ENCODE measurements at places on chromosomes 11 and 22.

GRCh38 chr11:69892986-69893555 is 73.9 kb upstream of the FGF3 start:
- no peak for DNase-seq

DNA sequence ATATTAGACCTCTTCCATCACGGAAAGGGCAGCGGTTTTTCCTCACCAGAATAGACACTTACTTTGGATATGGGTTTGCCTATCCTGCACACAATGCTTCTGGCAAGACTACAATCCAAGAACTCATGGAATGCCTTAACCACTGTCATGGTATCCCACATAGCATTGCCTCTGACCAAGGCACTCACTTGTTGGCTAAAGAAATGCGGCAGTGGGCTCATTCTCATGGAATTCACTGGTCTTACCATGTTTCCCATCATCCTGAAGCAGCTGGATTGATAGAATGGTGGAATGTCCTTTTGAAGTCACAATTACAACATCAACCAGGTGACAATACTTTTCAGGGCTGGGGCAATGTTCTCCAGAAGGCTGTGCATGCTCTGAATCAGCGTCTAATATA is 20.8 kb downstream of the MS4A4E start:
- no peak for DNase-seq

DNA sequence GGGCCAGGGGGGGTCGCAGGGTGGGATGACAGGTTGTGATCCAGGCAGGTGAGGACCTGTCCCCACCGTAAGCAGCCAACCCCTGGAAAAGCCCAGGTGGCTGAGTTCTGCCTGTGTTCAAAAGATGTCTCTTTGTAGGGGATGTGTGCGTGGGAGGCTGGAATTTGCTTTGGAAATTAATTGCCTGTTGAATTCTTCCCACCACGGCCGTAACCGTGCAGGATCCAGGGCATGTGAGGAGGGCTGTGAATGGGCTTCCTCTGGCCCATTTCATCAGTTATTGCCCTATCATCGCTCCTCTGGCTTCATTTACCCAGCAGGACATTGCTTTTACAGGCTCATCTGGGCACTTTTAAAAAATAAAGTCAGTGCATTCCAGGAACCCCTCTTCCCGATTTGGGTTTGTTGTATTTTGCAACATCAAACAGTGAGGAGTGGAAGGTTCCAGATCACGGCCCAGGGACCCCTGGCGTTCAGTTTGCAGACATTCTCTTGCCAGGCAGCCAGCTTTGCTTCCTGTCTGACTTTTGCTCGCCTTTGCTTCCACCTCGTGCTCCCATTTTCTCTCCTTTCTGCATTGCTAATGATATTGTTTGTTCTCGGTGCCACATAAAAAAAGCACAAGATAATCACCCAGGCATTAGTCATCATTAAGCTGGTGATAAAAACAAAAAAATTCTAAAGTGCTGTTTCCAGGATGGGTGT is 1306.6 kb downstream of the BRD1 start:
- DNase-seq = no peak

- DNase-seq = peak; percentile 64
Measured at GRCh38 chr22:41919357-41920224, 4.7 kb upstream of the SHISA8 start.

DNA sequence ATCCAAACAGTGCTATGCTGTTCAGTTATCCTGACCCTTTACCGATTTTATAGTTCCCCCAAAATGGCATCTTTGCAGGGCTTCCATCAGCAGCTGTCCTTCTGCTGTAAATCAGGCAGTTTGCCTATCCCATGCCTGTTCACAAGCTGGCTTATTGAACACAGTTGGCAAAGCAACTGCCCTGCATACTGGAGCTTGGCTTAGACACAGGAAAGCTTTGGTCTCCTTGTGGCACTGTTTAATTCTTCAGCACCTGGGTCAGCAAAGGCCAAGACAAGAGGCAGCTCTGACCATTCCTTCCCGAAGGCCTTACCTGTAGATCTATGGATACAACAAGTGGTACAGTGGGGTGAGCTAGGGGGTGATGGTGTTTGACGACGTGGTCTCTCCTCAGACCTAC is 32.2 kb downstream of the TSPAN18 start:
- no peak for DNase-seq

GRCh38 chr11:66068923-66069714 is 953 bp upstream of the PACS1 start:
- peak; percentile 39 for DNase-seq

DNA sequence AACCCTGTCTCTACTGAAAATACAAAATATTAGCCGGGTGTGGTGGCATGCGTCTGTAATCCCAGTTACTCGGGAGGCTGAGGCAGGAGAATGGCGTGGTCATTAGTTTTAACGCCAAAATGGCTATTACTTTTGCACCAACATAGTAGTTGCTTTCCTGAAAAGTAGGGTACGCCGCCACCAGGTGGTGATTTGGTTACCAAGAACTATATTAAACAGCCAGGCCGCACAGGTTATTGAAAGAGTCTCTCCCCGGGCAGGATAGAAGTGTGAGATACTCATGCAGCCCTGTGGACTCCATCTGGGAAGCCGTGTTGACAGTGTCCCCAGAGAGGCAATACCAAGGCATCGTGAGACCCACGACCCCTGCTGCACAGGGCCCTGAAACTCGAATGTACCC is 24.6 kb upstream of the LRRC32 start:
- no peak for DNase-seq

DNA sequence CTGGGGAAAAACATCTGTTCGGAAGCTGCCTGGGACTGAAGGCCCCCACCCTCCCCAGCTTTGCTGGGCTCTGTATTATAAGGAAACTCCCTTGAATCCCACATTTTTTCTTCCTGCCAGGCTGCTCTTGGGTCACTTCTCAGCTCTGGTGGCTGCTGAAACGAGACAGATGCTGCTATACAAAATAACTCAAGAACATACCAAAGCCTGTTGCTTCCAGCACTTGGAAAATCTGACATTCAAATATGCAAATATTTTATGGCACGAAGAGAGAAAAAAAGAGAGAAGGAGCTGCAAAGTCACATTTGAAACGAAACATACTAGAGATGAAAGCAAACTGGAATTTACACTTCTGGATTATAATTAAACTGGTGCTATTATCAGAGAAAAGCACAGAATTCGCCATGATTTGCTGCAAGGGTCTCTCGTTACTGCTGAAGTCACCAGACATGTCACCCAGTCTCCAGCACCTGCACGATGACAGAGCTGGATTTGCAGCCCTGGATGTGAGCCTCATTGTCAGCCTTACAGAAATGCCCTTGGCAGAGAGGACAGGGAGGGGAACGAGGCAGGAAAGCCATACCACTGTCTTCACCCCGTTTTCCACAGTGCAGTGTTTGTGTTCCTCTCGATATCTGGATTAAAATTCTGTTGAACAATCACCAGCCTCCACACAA is 47.9 kb upstream of the IGSF9B start:
- no peak for DNase-seq

Measured in activated CD8-positive, alpha-beta memory T cell treated with anti-CD3 and anti-CD28 coated beads, Interleukin-2, amount 50 U/mL, for 4 hours (primary cell).